ENCODE measurements at places on chromosomes 3 and 15. TPM values are rescaled to one million over a fixed set of nuclear protein-coding genes. Genes with fewer than 3 reads are reported as not detected.

DNA sequence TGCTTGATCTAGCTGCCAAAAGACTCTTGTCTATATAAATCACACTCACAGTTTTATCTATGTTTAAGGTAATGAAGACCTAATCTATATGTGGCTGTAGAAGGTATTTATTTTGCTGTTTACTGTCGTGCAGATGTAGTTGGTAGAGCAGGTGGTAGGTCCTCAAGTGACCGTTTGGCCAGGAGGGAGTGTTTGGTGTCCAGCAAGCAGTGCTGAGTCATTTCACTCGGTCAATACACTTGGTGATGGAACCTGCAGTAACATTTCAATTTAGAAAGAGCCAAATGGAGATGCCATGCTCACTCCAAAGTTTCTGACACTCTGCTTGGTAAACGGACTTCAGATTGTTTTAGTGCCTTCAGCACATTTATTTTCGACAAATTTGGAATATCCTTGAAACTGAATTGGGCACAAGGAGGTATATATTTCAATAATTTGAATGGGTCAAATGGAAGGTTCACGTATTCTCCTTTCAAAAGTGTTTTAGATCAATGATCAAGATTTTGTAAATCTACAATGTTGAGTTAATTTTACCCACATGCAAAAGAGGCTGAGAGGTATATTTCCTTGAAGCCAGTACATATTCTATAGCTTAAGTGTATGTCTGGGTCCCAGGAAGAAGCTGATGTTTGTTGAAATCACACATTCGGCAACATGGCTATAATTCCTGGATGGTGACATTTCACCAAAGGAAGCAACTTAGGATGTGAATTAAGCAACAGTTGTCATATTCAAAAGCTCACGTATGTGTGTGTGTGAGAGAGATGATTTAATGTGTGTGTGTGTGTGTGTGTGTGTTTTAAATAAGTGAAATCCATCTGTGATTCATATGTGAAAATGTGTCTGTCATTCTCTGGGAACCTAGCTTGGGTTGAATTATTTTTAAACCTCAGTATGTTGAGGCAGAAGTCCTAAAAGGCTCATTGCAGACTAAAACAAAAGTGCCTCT, 7.7 kb upstream of the CX3CR1 start:
- DNase-seq = no peak

DNA sequence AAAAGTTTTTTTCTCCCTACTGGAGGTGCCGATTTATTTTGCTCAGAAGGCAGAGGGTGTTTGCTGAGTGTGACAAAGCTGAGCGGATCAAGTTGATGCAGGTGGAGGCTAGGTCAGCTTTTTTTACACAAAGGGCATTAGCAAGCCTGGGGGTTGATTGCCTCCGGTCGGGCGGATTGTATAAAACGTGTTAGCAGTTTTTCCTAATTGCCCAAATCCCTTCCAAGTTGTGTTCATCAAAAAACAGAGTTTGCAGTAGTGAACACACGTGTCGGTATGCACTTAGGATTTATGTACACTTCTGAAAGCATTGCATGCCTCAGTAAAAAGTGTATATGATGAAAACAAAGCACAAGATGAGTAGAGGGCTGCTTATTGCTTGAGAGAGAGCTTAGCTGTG, 2.6 kb downstream of the GPR160 start:
- DNase-seq = no peak

Gene ZNF660
- 4.1 TPM for polyA plus RNA-seq

GRCh38 chr3:150020527-150020926, 49.8 kb upstream of the PFN2 start:
- DNase-seq = no peak

DNA sequence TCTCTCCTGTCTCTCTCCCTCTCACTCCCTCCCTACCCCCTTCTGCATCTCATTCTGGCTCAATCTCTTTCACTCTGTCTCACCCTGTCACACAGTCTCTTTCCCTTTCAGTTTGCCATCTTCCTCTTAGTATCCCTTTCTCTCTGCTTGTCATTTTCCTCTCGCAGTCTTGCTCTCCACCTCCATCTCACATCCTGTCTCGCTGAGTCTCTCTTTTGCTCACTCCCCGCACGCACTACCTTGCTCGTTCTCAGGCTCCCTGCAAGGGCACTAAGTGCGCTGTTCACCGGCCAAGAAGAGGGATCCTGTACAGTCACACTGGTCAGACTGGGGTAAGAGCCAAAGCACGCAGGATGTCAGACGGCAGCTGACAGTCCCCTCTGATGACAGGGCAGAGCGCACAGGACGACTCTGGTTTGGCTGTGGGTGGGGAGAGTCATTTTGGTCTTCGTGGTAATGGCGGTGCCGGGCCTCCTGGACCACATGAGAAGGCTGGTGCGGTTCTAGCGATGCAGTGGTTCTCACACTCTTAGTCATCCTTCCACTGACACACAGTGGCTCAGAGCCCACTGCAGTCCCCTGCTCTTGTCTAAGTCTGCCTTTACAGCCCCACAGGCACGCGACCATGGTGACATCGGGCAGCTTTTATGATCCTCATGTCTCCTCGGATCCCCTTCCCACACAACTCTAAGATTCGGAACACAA, 356.8 kb downstream of the FOXP1 start:
- no peak for DNase-seq

Gene ALCAM
- polyA plus RNA-seq = 9.0 TPM

Gene CTXN2
- not detected for polyA plus RNA-seq

Gene SLC22A13
- 0.24 TPM for polyA plus RNA-seq

Gene CP
- polyA plus RNA-seq = 1.3 TPM

Gene SCN11A
- polyA plus RNA-seq = 2.5 TPM

DNA sequence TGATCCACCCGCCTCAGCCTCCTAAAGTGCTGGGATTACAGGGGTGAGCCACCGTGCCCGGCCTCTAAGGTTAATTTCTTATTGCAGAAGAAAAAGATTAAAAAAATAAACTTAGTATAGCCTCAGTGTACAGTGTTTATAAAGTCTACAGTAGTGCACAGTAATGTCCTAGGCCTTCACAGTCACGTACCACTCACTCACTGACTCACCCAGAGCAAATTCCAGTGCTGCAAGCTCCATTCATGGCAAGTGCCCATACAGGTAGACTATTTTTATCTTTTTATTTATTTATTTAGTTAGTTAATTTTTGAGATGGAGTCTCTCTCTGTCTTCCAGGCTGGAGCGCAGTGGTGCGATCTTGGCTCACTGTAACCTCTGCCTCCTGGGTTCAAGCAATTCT, 3.2 kb upstream of the FLNB start:
- DNase-seq = no peak

GRCh38 chr3:100966049-100966491, 27.2 kb downstream of the ABI3BP start:
- DNase-seq = no peak

Gene SLC25A36
- 66.3 TPM for polyA plus RNA-seq

Gene EPHB1
- 49.5 TPM for polyA plus RNA-seq

- no peak for DNase-seq
Observed at GRCh38 chr3:101171681-101172191, 148.6 kb downstream of the IMPG2 start.

- DNase-seq = no peak
Observed at GRCh38 chr15:67148196-67148701, 82.8 kb downstream of the SMAD3 start.

GRCh38 chr3:99348451-99348850, 289.9 kb upstream of the COL8A1 start:
- DNase-seq = no peak

Gene STRA6
- polyA plus RNA-seq = 0.97 TPM

Gene ZKSCAN7
- 6.7 TPM for polyA plus RNA-seq

DNA sequence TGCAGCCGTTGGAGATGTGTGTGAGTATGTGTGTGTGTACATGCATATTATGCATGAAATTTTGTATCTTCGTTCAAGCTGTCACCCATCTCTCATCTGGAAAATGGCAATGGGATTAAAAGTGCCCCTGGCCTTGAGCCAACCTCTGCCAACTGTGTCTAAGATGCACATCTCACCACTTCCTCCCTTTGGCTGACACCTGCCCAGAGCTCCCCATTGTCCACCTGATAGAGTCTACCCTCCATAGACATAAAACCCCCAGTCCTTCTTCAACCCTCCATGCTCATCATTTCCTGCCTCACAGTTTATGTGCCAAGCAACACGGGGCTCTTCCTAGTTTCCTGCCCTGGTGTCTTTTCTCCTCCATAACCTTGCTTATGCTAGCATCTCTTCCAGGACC, 187.5 kb upstream of the HES1 start:
- DNase-seq = no peak

Gene VGLL3
- 25.9 TPM for polyA plus RNA-seq

GRCh38 chr3:13932578-13933295, 52.9 kb upstream of the WNT7A start:
- peak; percentile 6 for DNase-seq

- DNase-seq = no peak
Observed at GRCh38 chr15:91476861-91477260, 376.6 kb upstream of the SLCO3A1 start.

GRCh38 chr3:44284949-44285348, 43.3 kb downstream of the TOPAZ1 start:
- no peak for DNase-seq

Gene LRRIQ4
- polyA plus RNA-seq = 0.13 TPM
